Astrocyte (in vitro differentiated cells and primary cell): ENCODE measurements at places on chromosomes 6 and 20.
A peak's percentile ranks its signal among the peaks of the same experiment; 100 is the strongest.

GRCh38 chr20:40275738-40276137, 413.3 kb downstream of the MAFB start:
- DNase-seq = no peak

GRCh38 chr20:43731927-43732326, 5.1 kb upstream of the GTSF1L start:
- DNase-seq = no peak

GRCh38 chr20:4559106-4559505, 162.6 kb upstream of the PRND start:
- no peak for DNase-seq

DNA sequence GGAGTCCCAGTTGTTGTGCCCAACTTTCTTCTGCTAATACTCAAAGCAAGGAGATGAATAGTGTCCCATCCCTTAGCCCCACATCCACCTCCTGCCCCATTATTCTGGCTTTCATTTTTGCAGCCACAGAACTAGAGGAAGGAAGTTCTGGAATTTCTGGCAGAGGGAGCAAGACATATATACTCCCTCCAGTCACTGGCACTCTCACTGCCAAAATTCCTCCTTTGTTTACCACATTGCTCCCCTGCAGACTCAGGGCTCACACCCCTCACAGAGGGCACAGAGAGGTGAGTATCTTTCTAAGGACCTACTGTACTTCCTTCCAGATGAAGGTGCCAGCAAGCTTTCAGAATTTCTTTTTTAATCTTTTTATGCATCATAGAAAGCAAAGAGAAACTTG, 168.0 kb upstream of the ID4 start:
- peak; percentile 55 for DNase-seq

DNA sequence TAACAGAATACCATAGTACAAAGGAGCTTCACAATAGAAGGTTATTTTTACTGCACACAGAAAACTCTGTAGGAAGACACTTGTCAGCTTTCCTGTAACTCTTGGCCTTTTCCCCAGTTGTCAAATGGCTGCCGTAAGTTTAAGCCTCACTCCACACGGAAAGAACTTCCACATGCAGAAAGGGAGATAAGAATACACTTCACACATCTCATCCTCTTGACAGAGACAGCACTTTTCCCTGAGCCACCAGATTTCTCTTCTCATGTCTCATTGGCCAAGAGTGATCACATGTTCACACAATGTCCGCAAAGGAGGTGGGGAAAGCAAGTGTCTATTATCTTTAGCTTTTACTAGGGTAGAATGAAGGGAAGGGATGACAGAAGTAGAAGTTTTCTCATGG, 540.7 kb downstream of the HAO1 start:
- no peak for DNase-seq

GRCh38 chr20:42113236-42113635, 495.1 kb upstream of the CHD6 start:
- DNase-seq = no peak
